ENCODE measurements at places on chromosomes 7 and 10.

DNA sequence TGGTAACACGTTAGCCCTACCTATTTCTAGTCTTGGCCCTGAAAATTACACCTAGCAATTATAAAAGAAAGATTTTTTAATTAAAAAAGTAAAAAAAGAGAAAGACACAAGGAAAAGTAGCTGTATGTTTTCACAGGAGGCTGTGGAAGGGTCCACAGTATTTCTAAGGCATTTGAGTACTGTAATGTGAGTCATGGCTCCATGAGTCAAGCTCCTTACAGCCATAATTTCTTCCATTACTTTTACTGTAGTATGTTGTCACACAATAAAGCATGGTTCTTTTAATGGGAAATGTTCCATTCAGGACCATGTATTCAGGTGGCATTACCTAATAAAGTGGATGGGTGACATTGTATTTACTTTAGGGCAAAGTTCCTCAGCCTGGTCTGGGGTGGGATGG, 113.4 kb downstream of the GPR37 start:
- DNase-seq = no peak

GRCh38 chr10:132376394-132376851, 20.6 kb upstream of the PWWP2B start:
- DNase-seq = no peak

DNA sequence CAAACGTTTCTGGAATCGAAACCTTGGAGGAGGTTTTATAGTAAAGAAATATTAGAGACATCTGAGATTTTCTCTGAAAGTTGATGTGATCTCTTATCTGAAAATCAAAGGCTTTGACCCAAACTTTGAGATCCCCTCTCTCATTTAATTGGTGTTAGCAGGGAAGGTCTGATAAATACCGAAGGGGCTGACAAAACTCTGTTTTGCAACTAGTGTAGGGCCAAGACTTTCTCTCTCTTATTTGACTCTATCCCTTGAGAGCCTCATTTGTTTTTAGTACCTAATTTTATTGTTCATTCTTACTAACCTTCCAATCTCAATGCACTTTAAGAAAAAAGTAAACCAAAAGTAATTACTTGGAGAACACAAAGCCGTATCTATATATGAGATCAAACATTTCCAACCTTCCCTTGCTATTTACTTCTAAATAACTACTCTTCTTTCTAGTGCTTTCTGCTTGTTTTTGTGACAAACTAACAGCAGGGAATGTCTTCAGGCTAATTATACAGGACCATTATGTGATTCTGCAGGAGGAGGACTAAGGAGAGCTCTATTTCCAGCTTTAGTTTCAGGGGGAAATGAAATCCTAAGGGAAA, 33.4 kb upstream of the NPVF start:
- no peak for DNase-seq

DNA sequence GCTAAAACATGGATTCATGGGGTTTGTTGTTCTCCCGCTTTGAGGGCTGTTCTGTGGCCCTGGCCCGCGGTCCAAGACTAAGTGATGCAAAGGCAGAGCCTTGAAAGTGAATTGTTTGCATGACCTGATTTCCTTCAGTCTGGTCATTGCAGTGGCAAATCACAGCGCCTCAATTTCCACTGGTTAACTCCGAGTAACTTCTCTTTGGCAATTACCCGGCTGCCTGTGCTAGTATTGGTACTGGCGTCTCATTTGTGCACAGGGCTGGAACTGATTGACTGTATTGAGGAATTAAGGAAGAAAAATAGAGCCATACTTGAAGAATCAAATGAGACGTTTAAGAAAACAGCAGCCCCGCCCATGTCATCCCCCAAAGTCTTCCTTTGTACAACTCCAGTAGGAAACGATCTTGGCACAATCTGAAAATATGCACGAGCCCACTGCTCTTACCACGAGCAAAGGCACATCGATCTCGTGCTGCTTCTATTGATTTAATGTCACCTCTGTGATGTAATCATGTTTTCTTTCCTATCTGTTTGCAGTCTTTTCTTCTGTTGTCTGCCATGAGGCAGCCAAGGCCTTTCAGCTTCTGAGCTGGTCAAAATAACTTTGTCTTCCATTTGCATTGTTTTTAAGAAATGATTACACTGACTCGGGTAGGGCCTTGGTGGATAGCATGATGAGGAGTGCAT, 60.6 kb upstream of the SHH start:
- DNase-seq = no peak

DNA sequence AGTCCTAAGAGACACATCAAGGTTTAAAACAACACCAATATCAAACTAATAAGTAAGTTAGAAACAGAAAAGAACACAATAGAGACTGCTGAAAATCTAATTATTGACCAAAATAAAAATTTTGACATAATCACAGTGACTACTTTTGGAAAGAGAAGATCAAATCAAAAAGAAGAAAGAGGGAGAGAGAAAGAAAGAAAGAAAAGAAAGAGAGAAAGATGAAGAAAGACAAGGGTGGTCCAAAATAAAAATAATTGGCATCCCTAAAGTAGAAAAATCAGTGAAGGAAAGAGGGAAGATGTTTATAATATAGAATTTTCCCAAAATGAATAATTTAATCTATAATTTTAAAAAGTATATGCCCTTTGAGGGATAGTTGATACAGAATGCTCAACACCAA, 118.8 kb upstream of the VIPR2 start:
- DNase-seq = no peak

DNA sequence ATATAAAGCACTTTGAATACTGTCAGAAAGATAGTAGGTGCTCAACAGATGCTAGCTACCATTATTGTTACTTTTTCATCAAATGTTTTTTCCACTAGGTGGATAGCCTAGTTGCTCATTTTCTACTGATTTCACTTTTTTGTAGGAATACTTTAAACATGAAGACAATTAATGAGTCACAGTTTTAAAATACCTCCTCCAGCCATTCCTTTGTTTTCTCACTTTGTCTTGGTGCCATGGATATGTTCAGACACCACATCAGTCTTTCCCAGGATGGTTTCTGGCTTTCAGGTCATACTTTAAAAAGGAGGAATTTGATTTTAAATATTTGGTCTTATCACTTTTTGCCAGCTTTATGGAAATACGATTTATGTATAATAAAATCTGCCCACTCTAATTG, 147.1 kb upstream of the MGMT start:
- DNase-seq = no peak

DNA sequence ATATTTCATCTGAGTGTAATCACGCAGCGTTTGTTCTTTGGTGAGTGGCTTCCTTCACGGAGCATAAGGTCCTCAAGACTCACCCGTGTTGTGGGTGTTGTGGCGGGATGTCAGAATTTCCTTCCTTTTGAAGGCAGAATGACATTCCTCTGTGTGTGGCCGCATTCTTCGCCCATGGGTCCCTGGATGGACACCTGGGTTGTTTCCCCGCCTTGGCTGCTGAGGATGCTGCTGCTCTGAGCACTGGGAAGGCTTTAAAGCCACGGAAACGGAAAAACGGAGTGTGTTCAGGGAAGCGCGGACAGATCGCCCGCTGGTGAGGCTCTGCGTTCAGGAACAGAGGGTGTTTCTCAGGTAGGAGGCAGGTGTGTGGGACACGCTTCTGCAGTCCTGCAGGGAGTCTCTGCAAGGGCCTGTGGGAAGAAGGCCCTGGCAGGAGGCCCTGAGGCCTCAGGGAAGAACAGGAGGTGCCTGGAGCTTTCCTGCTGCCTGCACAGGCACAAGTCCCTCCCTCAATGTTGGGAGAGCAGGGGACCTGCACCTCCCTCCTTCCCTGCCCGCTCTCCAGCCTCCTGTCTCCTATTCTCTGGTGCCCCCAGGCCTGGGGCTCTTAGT, 35.7 kb upstream of the SHH start:
- no peak for DNase-seq

- DNase-seq = no peak
Observed at GRCh38 chr7:87154166-87154565, 1.9 kb downstream of the DMTF1 start.

DNA sequence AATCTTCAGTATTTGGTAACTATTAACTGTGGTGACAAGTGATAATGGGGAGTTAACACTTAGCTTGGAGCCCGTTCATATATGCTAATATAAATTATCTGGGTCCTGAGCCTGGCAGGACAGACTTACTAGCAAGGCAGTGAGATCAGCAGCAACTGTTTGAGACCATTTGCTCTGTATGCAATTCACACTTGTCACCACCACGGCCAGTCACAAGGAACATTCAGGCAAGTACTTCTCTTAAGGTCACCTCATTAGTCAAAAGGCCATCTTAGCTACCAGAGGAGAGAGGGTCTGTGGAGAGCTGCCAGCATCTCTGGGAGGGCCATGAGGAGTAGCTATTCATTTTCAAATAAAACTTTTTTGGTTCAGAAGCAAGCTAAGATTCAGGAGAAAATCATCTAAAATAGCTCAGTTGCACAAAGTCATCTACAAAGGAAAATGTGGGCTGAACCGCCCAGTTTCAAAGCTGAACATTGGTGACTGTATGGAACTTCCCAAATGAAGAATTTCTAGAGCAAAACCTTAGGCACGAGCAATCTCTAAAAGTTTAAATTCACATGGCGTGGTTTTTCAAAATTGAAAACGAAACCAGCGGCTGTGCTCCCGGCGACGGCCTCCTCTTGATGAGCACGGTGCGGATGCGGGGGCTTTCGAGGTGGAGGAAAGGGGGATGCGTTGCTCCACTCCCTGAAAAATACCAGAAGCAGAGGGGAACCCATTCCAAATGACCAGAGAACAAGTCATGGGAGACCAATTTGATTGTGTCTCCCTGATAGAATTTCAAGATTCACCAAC, 233.5 kb upstream of the MGMT start:
- DNase-seq = no peak
